ENCODE measurements at places on chromosomes 12 and 14.

- DNase-seq, result no peak
Observed at GRCh38 chr12:106960443-106960842, 4.7 kb downstream of the TMEM263 start.

DNA sequence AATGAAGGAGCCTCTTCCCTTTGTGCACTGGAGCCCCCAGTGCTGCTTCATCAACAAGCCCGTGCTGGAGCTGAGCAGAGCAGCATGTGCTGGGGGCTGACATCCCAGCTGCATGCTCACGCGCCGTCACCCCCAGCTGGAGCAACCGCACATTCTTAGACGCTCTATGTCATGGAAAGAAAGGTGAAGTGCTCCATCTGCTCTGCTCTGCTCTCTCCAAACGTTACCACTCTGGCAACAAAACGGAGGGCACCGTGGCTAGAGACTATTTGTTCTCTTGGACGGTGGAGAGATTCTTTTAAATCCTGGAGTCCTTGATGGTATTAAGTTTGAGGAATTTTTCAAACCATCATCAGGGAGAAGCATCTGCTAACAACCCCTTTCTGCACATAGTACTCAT is 208.4 kb downstream of the C12orf75 start:
- DNase-seq, result no peak

DNA sequence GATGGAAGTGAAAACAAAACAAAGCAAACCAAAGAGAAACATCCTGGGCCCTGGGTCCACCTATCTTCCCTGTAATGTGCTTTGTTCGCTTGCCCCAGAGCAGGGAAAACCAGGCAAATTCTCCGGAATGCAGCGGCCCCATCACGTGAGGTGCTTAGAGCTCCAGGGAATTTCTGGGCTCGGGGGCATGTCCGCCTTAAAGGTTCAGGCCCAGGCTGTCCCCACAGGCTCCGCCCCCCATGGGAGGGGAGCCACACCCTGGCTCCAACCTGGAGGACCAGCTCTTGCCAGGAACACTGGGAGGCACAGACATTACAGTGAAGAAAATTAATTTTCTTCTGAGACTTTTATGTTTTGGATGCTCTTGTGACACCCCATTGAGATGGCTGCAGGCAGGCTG is 69.9 kb downstream of the RBM19 start:
- DNase-seq, result no peak

DNA sequence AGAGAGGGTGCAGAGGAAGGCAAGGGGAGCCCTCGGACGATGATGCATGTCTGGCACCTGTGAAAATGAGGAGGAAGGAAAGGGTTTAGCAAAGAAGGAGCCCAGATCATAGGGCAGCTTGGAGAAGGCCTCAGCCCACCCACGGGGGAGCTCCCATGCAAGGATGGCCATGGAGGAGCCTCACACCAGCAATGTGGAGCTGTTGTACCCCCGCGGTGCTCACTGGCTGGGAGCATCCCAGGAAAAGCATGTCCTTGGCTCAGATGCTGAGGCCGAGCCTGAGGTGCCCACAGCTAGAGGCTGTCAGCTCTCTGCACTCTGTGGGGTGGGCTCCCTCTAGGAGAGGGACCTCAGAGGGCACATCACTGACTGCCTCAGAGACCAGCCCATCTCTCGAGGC is 622.6 kb downstream of the AACS start:
- no peak for DNase-seq

GRCh38 chr14:103625356-103626095 is 3.5 kb upstream of the KLC1 start:
- DNase-seq, result peak; percentile 56

DNA sequence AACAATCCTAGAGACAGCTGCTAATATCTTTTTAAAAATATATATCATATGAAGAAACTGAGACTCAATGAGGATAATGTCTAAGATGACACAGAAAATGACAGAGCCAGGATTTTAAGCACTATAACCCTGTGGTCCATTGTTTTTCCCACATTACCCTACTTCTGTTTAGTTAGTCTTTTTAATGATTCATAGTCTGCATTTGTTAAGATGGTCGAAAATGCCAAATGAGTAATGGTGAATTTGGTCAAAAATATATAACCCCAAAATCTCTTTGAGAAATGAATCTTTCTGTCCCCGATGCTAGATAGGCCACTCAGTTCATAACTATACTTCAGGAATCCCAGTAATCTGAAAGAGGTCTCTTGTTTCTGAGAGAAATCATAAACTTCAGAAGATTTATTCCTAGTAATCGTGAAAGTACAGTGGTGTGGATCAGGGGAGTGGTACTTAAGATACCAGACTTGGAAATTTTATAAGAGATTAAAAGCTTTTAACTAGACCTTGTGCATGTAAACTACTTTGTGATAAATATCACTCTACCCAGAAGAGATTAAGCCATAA is 10.8 kb downstream of the RTRAF start:
- no peak for DNase-seq

GRCh38 chr14:72451054-72451972 is 442.6 kb downstream of the DPF3 start:
- peak; percentile 58 for DNase-seq

DNA sequence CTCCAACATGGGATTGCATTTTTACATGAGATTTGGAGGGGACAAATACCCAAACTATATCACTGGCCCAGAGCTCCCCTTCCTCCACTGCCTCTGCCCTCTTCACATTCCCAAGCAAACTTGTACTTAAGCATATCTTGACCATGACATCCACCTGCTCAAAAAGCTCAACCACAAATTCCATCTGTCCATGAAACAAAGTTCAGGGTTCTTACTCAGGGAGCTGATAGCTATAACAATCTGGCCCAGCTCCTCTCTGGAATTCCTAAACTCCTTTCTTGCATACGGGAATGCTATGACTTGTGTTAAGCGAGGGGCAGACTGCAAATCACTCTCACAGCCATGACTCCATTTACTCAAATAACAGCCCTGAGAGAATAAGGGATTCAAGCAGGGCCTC is 152.1 kb downstream of the GALC start:
- DNase-seq, result no peak

- DNase-seq, result no peak
Observed at GRCh38 chr14:28012629-28013415, 753.8 kb upstream of the FOXG1 start.

GRCh38 chr12:110948041-110948440 is 27.7 kb upstream of the MYL2 start:
- no peak for DNase-seq

DNA sequence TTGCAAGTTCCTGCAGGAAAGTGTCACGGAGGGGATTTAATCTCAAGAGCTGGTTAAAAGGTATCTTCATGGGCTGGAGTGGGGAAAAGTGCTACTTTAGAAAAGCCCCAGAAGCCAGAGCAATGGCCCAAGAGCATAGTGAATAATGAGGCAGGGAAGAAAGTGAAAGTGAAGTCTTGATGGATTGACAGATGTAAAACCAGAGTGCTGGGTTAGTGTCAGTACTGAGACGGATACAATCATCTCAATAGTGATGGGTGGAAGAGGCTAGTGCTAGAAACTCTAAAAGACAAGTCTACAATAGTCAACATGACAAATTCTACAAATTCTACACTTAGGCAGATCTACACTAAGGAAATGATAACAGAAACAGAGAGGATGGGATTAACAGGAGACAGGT is 68.1 kb downstream of the CIT start:
- peak; percentile 1 for DNase-seq

DNA sequence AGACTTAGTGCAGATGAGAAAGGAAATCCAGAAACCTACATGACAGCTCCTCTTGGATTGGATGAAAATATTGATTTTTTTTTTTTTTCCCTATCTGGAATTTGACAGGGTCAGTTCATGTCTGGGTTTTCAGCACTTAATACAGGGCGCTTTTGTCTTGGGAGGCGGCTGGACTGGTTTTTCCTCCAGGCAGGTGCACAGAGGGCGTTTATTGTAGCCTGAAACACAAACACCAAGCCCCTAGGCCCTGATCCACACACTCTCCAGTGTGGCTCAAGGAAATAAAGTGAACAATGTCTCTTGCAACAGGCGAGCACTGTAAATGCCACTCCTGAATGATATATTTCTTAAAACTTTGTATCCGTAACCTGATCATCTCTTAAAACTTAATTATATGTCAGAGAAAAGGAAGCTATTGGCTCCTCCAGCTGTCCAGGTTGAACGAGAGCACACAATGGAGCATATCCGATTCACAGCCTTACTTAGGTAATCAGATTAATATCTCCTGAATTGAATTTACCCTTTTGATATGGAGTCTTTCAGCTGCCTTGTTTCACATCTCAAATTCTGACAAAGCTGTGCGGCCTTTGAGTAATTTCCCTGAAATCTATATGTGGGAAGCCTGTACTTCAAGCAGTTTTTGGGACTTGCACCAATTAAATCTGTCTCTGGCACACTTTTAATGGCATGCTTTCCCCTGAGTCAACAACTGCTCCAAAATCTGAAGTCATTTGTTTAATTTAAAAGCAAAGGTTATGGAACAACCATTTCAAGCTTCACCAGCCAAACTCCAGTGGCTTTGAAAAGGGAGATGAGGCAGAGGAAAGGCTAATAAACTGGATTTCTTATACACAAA is 485.7 kb downstream of the ZFP36L1 start:
- DNase-seq, result no peak

DNA sequence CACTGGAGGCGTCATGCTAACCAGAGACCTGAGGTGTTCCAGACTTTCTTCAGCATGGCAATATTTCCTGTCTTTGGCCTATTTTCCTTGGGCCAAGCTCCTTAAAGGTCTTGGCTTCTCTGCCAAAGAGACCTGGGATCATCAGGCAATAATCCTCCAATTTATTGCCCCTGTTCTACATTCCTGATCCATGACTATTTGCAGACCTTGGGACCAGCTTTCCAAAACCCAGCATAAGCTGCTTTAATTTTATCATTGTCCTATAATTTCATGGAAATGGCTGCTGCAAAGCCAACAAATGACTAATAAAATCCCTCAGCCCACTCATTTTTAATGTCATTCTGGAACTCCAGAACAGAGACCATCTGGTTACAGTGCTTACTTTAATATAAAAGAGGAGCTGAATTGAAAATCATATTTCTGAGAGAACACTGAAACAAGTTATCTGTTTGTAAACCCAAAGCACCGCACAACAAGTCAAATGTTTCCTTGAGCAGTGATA is 166.9 kb upstream of the BTG1 start:
- no peak for DNase-seq

DNA sequence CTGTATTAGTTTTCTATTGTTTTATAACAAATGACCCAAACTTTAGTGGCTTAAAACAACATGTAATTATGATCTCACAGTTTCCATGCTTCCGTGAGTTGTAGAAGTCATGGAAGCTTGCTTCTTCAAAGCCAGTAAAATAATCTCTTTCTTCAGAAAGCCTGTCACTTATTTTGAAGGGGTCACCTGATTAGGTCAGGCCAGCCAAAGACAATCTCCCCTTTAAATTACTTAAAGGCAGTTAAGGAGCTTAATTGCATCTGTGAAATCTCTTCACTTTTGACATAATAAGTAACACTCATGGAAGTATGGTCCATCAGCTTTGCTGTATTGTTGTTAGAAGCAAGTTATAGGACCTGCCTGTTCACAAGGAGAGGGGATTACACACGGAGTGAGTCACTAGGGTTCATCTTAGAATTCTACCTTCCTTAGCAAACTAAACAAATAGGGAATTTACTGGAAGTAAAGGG is 89.8 kb downstream of the FAR2 start:
- no peak for DNase-seq

GRCh38 chr12:123109319-123109772 is 41.5 kb downstream of the PITPNM2 start:
- no peak for DNase-seq

- no peak for DNase-seq
Observed at GRCh38 chr14:32397861-32398640, 69.0 kb downstream of the AKAP6 start.

DNA sequence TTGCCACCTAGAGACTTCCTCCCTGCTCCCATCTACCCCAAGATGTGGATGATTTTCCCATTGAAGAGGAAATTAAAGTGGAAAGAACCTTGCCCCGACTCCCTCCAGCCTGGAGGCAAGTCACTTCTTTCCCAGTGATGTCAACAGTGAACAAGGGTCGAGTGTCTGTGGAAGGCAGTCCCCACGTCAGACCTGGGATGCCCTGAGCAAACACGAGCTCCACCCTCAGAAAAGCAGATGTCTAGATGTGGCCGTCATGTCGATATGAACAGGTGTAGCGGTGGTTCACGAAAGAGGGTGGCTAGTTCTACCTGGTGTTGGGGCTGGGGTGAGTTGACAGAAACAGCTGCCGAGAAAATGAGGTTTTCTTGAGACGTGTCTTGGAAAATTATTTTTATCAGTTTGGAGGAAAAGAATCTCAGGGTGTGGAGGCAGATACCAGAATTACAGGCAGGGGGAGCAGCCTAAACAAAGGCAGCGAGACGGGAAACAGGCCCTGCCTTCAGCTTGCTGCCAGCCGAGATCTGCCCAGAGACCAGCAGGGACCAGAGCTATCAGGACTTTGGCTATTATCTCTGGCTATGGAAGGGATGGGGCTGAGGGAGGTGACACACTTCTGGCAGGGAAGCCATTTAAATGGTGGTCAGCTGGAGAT is 25.9 kb downstream of the SYNDIG1L start:
- no peak for DNase-seq

GRCh38 chr14:63777024-63777423 is 49.2 kb upstream of the SGPP1 start:
- DNase-seq, result no peak

DNA sequence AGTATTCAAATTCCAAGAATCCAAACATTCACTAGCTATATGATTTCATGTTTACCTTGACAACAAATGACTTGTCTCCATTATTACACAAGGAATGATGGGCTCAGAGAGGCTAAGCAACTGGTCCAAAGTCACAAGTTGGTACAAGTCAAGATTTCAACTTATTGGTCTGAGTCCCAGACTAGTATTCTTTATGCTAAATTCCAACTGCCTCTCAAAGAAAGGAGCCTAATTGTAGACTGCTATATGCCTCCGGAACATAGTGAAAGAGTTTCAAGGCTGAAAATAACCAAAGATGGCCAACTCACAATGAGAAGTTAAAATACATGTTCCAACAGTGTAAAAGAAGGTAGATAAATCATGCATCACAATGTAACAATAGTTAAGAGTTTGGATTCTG is 7.5 kb downstream of the BTG1 start:
- no peak for DNase-seq

DNA sequence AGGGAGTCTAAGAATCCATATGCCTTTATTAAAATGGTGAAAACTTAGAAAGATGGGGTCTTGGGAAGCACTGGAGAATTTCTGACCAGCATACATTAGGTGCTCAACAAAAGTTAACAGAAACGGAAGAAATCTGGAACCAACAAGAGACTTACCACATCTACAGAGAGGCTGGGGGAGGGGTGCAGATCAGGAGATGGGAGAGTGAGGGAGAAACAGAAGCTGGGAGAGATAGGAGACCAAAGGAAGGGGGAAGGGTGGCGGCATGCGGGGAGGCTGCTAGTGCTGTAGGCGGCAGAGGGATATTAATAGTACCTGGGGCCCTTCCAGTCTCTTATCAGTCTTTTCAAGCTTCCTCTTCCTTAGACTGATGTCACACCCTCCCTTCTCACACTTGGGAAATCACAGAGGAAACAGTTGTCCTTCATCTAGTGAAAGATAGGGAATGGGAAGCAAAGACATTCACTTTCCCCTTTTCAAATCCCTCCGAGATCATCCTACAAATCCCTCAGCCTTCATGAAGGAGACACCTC is 18.1 kb downstream of the ZBTB39 start:
- no peak for DNase-seq
